ENCODE measurements at places on chromosomes 12 and 14.

DNA sequence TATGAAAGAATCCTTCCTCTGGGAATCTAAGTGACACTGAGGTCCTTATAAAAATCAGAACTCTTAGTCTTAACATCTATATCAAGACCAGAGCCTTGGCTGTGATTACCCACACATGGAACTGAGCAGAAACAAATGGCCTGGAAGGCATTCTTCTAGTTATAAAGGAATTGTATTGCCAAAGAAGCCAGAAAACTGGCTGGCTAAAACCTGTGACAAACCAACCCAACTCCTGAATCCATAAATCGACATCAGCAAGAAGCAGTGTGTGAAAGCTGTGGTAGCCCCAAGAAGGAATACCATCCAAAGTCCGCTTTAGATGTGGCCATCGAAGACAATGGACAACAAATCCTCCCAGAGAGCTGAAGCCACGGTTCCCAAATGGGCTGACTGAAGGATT lies 97.9 kb upstream of the CCDC91 start:
- DNase-seq: no peak

DNA sequence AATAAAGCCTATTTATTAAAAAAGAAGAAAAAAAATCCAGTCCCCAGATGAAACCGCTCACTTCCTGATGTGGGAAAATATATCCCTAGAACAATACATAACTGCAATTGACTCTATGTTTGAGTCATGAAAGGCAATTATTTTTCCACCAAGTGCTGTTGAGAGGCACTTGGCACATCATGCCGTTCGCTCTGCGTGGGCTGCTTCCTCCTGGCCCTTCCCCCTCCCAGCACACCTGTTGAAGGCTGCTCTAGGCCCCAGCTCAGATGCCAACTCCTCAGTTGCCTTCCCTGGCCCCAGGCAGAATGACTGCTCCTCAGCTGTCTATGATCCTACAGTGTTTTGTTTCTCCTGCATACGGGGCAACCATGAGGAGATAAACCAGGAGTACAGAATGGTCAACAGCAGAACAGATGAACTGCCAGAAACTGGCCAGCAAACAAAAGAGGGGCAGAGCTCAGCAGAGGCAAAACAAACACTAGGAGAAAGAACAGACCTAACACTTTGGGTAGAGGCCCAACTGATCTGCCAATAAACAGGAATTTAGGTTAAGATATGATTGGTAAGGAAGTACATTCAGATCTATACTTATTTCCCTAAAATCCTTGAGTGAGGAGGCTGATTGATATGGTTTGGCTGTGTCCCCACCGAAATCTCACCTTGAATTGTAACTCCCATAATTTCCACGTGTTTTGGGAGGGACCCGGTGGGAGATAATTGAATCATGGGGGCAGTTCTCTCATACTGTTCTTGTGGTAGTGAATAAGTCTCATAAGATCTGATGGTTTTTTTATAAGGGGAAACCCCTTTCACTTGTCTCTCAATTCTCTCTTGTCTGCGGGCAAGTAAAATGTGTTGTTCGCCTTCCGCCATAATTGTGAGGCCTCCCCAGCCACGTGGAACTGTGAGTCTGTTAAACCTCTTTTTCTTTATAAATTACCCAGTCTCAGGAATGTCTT lies 58.6 kb downstream of the SLC38A1 start:
- peak; percentile 62 for DNase-seq

DNA sequence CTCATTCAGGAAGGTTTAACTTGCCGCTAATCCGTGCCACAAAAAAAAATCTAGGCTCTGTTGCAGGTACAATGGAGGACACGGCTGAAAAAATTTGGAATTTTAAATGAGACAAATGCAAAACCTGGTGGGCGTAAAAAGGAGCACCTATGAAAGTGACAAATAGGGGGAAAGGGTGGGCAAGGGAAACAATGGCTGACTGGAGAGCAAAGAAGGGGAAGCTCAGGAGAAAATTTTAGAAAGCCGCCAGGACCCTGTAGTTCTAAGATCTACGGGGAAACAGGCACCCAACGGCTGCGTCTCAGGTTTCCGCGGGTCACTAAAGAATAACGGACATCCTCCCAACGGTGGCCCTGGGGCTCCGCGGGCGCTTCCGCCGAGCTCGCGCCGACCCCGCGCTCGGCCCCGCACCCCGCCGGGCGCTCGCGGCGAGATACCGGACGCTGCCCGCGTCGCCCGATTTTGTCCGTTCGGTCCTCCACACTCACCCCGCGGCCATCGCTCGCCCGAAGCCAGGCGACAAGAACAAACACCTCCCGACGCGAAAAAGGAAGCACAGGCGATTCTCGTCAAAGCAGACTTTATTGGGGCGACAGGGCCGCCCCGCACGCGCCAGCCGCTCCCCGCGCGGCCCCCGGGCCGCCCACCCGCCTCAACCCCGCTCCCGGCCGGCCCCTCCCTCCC lies 1.1 kb upstream of the YY1 start:
- DNase-seq: peak; percentile 38

GRCh38 chr12:27076928-27077327 lies 5.5 kb downstream of the C12orf71 start:
- no peak for DNase-seq

- no peak for DNase-seq
Observed at GRCh38 chr12:84218406-84218805, 694.2 kb downstream of the SLC6A15 start.

GRCh38 chr14:64974563-64974962 lies 2.4 kb upstream of the RAB15 start:
- DNase-seq: no peak

DNA sequence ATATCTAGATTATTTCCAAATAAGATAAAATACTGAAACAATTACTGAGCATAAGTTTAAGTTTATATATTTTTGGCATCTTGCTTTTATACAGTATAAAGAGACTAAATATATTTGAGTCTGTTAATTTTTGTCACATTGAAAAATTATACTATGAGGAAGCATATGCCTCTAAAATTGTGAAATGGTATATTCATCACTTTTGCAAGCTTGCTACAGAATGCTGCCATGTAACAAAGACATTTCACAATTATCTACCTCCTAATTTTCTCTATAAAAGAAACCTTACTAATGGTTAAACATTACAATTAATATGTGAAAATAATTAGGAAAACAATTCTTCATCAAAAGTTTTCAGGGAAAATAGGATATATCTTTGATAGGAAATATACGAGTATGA lies 22.7 kb upstream of the MUCL1 start:
- no peak for DNase-seq

GRCh38 chr14:105980224-105980623 lies 453.8 kb downstream of the TMEM121 start:
- DNase-seq: no peak

DNA sequence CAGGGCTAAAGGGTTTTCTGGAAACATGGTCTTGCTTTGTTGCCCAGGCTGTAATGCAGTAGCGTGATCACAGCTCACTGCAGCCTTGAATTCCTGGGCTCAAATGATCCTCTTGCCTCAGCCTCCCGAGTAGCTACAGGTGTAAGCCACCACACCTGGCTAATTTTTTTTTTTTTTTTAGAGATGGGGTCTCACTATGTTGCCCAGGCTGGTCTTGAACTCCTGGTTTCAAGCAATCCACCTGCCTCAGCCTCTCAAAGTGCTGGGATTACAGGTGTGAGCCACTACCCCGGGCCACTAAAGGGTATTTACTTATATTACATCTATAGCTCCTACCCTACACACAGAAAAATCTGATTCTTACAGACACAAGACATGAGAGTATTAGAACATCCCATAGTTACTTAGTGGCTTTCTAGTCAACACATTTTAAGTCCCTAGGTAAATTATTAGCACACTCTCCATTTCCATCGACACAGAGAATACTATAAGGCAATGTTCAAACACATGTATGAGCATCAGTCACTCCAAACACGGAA lies 6.2 kb upstream of the DCAF11 start:
- DNase-seq: no peak

- DNase-seq: no peak
Observed at GRCh38 chr14:57692671-57693070, 173.2 kb downstream of the SLC35F4 start.

DNA sequence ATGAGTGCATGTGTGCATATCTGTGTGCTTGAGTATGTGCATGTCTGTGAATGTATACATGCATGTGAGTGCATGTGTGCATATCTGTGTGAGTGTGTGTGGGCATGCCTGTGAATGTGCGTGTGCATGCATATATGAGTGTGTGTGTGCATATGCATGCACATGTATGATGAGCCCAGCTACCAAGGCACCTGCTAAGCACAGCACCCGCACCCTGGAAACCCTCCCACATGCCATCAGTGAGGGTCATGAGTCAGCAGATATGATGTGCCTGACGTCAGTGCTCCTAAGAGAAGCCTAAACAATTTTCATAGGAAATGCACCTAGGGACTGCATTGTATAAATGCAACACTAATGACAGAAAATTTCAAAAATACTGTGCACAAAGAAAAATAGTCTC lies 151.1 kb downstream of the KIF26A start:
- no peak for DNase-seq

DNA sequence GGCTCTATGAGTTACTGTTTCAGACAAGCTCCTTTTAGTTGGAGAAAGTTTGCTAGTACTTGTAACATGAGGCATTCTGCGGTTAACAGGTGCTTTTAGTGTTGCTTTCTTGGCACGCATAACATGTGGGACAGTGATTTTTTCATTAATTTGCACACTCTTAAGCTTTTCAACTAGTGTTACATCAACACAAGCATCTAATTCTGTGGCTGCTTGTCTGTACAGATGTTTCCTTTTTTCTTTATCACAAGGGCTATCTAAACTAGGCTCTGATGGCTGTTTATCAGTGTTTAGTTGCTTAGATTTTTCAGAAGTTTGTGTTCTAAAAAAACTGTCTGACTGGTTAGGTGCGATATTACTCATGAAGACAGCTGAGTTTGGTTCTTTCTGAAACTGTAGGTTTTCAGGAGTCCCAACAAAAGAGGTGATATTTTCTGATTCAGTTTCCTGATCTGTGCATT lies 120.1 kb downstream of the RALGAPA1 start:
- no peak for DNase-seq

DNA sequence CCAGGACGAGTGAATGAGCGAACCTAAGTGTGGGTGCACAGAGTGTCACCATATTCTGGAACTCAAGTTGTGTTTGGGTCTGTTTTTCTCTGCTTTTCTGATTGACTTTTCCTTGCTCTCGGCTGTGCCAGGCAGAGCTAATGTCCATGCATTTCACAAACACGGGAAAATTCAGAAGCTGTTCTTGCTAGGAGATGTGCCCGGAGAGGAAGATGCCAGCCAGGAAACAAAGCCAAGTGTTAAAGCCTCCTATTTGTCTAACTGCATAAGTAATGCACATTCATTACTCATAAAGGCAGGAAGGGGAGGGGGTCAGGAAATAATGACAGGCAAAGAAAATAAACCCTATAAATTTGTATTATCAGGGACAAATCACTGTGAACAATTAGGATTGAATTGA lies 250.4 kb upstream of the SFSWAP start:
- no peak for DNase-seq

GRCh38 chr12:2691345-2692071 lies 103.3 kb upstream of the FKBP4 start:
- DNase-seq: peak; percentile 22

DNA sequence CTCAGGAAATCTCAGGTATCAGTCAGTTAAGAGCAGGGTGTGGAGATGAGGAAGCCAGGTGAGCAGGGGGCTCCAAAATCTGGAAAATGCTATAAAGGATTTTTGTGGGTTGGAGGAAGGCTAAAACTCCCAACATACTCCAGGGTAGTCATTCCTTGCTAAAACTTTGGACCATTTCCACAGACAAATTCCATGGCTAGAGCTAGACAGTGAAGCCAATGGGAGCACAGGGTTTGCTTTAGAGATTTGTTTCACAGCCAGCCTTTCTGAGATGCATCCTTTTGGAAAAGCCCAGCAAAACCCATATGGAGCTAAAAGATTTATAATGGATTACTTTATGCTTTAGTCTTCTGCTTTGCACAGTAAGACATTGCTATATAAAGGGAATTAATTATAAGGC lies 146.5 kb downstream of the SAMD4A start:
- no peak for DNase-seq

DNA sequence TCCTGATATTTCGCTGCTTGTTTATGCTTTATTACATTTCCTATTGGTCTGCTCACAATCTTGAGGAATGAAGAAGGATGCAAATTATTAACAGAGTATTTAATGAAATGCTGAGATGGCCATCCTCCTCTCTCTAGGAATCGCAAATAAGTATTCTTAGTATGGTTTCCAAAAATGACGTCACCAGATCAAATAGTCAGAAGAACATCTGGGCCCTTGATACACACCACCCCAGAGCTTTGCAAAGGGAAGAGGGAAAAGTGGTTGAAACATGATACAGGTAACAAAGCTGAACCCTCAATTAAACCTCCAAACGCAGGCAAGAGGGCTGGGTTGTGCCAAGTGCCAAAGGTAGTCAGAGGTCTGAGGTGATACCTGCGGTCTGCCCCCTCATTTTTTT lies 107.3 kb downstream of the BCL11B start:
- no peak for DNase-seq

GRCh38 chr12:56333197-56333678 lies 562 bp downstream of the PAN2 start:
- no peak for DNase-seq

DNA sequence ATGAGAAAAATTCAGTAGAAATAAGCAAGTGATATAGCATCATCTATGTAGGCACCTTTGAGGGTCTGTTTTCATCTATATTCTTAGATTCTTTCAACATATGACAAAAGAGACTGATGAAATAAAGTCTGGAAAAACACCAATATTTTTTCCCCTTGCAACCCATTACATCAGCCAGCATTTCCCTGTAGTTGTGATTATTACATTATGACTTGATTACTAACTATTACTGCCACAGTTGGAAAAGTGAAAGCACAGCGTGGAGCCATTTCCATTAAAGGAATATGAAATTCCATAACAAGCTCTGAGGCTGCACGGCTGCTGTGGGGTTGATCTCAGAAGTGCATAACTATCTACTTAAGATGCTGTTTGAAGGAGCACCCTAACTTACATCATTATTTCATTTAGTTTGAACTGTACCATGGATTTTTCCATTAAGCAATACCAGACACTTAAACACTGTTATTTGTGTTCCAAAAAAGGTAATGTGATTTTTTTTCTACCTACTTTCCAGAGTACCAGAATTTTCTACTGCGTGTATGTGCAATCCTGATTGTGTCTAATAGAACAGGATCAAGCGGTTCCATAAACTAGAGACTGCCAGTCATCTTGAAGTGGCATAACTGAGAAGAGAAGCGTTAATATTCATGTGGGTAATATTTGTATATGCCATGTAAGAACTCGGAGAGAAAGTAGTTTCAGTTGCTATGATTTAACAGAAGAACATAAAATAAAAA lies 405.5 kb downstream of the MDGA2 start:
- no peak for DNase-seq

GRCh38 chr14:36316131-36316530 lies 4.3 kb downstream of the MBIP start:
- DNase-seq: no peak

- DNase-seq: no peak
Observed at GRCh38 chr12:130787445-130788410, 51.3 kb downstream of the STX2 start.

DNA sequence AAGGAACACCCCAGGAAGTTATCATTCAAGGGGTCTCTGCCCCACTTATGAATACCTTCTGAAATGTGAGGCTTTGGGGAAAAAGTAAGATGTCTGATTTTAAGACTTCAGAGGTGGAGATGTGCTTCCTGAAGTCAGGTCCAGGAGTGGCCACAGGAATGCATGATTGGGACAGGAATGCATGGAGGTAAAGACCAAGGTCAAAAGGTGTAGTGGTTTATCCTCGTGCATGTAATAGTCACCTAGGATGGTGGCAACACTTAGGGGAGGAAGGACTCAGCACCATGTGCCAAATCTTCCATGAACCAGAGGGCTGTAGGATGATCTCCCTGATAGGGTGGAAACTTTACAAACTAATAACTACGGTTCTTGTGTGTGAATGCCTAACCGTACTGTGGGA lies 217.3 kb downstream of the C12orf75 start:
- no peak for DNase-seq

- no peak for DNase-seq
Observed at GRCh38 chr12:13233830-13234641, 37.5 kb downstream of the EMP1 start.
